Stimulated activated naive CD4-positive, alpha-beta T cell treated with Interleukin-2 at 50 U/mL for 16 hours (primary cell): ENCODE measurements at places on chromosomes 13 and 19.

DNA sequence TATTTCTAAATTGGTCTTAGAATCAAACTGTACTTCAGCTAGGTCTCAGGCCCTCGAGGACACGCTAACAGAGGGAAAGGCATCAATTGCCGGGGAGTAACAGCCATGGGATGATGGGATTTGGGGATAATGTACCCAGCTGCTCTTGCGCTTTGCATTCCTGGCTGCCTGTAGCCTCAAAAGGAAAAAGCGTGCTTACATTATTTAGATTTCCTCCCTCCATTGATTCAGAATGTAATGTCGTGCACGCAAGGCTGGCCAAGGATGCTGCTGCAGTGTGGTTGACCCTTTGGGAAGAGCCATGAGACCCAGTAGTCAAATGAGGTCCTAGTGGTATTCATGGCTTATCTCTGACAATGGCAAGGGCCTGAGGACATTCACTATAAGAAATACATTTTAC lies 95.1 kb downstream of the SLC7A1 start:
- DNase-seq = no peak

- DNase-seq = no peak
Observed at GRCh38 chr13:98915981-98916380, 61.9 kb downstream of the DOCK9 start.

GRCh38 chr13:112776971-112777370 lies 87.1 kb downstream of the ATP11A start:
- DNase-seq = no peak

GRCh38 chr13:29532116-29532515 lies 63.4 kb downstream of the SLC7A1 start:
- DNase-seq = no peak

- DNase-seq = no peak
Observed at GRCh38 chr19:53183146-53183764, 9.9 kb downstream of the ZNF665 start.

DNA sequence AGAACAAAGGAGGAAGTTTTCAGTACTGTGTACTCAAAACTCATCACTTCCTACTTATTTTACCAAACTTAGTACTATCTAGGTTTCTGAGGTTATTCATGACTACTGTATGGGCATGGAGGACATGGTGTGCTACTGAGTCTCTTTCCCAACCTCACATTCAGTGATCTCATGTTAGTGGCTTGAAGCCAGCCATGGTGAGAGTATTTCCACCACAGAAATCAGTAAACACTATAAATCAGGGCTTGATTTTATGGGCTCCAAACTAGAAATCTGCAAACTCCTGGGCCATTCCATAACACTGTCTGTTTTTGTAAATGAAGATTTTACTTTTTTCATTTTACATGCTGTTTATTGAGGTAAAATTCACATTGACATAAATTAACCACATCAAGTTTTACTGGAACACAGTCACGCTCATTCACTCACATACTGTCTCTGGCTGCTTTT lies 19.7 kb downstream of the MED26 start:
- no peak for DNase-seq

GRCh38 chr13:49731766-49732165 lies 40.5 kb upstream of the EBPL start:
- DNase-seq = no peak
